Lung (tissue), 17 donors: ENCODE measurements at places on chromosomes 2 and 18. TPM values are rescaled to one million over a fixed set of nuclear protein-coding genes. Genes with fewer than 3 reads are reported as not detected.

DNA sequence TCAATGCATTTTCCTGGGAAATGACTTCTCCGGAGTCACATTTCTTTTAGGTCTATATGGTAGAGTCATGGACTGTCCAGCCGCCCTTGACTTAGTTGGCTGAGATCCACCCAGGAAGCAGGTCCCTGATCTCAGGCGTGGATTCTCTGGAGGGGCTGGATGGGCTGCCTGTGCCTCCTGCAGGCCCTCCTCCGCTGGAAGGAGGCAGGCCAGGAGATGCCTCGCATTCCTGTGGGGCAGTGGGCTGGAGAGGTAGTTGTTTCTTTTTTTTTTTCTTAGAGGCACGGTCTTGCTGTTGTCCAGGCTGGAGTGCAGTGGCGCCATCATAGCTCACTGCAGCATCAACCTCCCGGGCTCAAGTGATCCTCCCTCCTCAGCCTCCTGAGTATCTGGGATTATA is 129.0 kb upstream of the MYCN start:
- H3K27ac ChIP-seq = no peak overlapping the region
- no peak overlapping the region for H3K4me3 ChIP-seq
- no peak for DNase-seq

- H3K27ac ChIP-seq = no peak overlapping the region
- H3K36me3 ChIP-seq = no peaks in the 10 kb centered on the region
- no peaks in the 10 kb centered on the region for H3K27me3 ChIP-seq
- no peak overlapping the region for H3K4me3 ChIP-seq
Observed at GRCh38 chr18:36327352-36328316, 30.1 kb downstream of the FHOD3 start.

GRCh38 chr18:34694591-34695165 is 15.4 kb upstream of the DTNA start:
- no peaks in the 10 kb centered on the region for H3K4me1 ChIP-seq
- H3K27ac ChIP-seq = no peak overlapping the region
- H3K4me3 ChIP-seq = no peak overlapping the region
- no peaks in the 10 kb centered on the region for H3K36me3 ChIP-seq
- no peaks in the 10 kb centered on the region for H3K27me3 ChIP-seq

DNA sequence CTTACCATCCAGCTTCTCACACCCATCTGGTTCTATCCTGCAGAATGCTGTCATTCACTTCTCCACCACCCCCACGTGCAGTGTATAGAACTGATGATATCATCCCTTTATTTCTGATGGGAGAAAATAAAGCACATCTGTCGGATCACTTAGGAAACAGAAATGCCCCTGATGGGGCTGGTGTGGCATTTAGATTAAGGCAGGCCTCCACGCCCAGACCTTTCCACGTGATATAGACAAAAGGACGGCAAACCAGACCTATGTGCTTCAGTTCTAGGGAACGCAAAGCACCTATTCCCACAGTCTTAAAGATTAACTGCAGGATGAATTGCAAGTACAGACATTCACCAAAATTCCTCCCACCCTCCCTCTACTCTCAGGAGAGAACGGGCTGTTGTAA is 27.6 kb upstream of the CABLES1 start:
- no peak overlapping the region for H3K27ac ChIP-seq
- no peak for DNase-seq
- H3K4me1 ChIP-seq = no peaks in the 10 kb centered on the region
- H3K36me3 ChIP-seq = no peaks in the 10 kb centered on the region
- no peak overlapping the region for H3K4me3 ChIP-seq
- no peaks in the 10 kb centered on the region for H3K27me3 ChIP-seq

DNA sequence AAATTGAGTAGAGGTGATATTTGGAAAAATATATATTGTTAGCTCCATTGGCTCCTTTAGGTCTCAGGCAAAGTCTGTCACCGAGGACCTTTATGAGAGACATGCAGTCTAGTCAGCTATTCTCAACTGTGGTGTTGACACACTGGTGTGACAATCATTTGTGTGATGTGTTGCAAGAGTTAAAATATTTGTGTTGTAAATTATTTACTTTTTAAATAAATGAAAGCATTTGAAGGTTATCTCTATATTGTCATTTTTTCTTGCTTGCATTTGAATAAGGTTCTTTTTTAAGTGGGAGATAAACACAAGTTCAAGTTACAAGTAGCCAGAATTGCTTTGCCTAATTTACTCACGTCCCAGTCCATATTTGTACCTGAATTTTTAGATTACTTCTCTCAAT is 4.3 kb downstream of the REL start:
- H3K27ac ChIP-seq = no peak overlapping the region
- peaks cover 4% of the 10 kb centered on the region for H3K4me1 ChIP-seq
- no peaks in the 10 kb centered on the region for H3K36me3 ChIP-seq
- no peaks in the 10 kb centered on the region for H3K27me3 ChIP-seq
- peak; percentile 7 for DNase-seq

- peaks cover 16% of the 10 kb centered on the region for H3K36me3 ChIP-seq
- H3K27ac ChIP-seq = peak overlapping the region; percentile 70
Observed at GRCh38 chr18:74498712-74499627, 2.8 kb downstream of the CNDP2 start.

GRCh38 chr2:118387509-118387908 is 299.2 kb downstream of the INSIG2 start:
- no peak for DNase-seq
- H3K27me3 ChIP-seq = no peaks in the 10 kb centered on the region
- no peaks in the 10 kb centered on the region for H3K36me3 ChIP-seq

- H3K36me3 ChIP-seq = no peaks in the 10 kb centered on the region
- peaks cover 3% of the 10 kb centered on the region for H3K4me1 ChIP-seq
- DNase-seq = peak; percentile 40
Observed at GRCh38 chr18:5951515-5952091, 56.3 kb upstream of the TMEM200C start.

The ALK gene
- total RNA-seq = 0.25 TPM

The PID1 gene
- 41.3 TPM for total RNA-seq
